ENCODE measurements at places on chromosomes 2 and 18.

GRCh38 chr2:24451805-24452501 is 39.1 kb upstream of the NCOA1 start:
- no peak for DNase-seq

- no peak for DNase-seq
These were observed 223.6 kb upstream of the AGAP1 start for GRCh38 chr2:235270291-235270690.

- DNase-seq, result no peak
These were observed 9.8 kb upstream of the CLIP4 start for GRCh38 chr2:29105375-29105774.

DNA sequence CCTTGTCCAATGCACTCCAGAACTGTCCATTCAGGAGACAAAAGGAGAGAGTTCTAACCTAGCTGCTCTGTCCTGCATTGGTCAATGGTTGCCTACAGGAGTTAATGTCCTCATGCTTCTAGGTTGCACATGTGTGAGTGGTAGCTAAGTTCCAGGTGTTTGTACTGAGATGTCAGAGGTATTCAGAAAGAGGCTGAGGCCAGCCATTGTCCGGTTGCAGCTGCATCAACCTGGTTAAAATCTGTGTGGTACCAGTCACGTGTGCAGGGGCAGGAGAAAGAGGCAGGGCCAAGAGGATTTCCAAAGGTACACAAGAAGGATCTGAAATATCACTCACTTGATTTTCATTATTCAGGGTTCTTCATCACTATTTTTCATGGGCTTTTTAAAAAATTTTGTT is 70.8 kb downstream of the DTNA start:
- no peak for DNase-seq

- no peak for DNase-seq
These were observed 358.1 kb upstream of the SYT4 start for GRCh38 chr18:43635397-43635796.

DNA sequence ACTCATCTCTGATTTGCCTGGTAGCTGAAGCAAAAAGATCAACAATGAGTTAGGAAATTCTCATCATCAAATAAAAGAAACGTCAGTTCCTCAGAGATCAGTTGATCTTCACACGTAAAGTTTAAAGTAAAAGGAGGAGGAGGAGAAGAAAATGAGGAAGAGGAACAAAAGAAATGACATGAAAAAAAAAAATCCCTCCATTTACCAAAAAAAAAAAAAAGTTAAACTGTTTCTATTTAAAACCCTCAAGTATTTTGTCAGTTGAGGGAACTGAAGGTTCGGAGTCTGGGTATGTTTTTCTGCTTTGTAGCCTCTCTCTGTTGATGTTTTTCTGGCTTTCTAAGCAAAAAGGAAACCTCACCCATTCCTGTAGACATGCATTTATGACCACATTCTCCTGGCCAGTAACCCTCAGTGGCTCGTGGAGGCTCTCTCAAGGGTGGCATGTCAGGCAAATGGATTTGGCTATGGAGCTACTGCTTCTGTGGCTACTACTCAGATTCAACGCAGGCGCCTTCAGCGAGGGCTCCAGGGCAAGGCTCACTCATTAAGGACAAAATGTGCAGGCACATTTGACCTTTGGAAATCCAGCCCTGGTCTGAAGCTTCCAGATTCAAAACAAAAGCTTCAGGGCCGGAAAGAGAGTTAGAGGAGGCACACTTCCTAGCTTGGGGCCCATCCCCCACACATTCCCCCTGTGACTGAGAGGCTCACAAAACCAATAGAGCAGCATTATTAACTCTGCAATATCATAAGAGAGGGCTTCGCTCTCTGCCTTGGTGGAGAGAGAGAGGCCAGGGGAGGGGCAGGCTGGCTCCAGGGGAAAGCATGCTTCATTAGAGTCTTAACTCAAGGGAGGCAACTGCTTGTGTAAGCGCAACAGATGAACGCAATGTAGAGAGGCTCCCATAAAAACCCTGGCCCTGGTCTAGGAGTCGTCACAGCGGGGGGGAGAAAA is 22.3 kb downstream of the KLF7 start:
- no peak for DNase-seq

DNA sequence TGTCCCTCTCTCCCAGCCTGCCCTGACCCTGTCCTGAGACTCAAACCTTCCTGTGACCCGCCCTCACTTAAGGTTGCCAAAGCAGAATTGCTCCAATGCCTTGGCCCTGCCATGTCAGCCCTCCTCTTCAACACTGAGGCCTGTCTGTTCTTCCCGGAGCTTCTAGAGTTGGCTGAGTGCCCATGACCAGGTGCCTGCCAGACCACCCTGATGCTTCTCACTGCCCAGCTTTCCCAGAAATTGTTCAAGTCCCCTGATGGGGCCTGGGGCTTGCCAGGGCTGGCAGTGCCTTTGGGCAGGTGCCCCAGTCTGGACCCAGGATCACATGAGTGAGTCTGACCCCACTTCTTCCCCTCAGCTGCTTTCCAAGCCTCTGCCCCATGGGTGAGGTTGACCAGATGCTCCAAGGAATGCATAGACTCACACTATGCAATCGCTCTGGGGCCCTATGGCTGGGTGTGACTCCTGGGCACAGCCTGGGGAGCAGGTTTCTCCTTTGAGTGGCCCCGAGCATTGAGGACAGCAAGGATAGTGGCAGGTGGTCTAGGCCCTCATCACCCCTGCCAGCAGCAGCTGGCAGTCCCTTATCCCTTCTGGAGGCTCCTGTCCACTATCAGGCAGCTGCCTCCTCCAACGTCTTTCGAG is 3.1 kb upstream of the INPP5D start:
- DNase-seq, result no peak

- no peak for DNase-seq
These were observed 30.3 kb downstream of the DNAH6 start for GRCh38 chr2:84546551-84546950.

DNA sequence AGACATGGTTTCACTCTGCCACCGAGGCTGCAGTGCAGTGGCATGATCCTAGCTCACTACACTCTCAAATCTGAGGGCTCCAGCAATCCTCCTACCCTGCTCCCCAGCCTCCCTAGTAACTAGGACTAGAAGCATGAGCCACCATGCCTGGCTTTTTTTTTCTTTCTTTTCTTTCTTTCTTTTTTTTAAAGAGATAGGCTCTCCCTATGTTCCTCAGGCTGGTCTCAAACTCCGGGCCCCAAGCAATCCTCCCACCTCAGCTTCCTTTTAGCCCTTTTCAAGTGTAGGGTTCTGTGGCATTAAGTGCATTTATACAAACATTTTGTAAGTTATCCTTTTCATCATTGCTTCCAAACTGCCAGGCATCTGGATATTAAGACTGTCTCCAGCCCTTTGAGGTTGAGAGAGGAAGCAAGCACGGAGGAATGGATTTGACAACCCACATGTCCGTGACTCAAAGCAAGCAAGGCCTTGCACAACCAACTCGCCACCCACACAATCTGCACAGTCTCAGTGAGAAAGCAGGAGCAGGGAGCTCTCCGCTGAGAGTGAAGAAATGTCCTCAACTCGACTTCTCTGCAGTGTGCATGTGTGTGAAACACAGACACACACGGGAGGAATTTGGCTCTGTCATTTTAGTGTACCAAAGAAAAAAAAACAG is 65.6 kb downstream of the ATP8B1 start:
- peak; percentile 77 for DNase-seq

- DNase-seq, result no peak
These were observed 147.8 kb downstream of the SATB2 start for GRCh38 chr2:199309973-199310372.

- no peak for DNase-seq
These were observed 20.1 kb upstream of the FN1 start for GRCh38 chr2:215455958-215456357.

GRCh38 chr2:207848545-207848928 is 78.8 kb upstream of the FZD5 start:
- no peak for DNase-seq

- DNase-seq, result no peak
These were observed 26.4 kb upstream of the ATP5MC3 start for GRCh38 chr2:175207741-175208438.

DNA sequence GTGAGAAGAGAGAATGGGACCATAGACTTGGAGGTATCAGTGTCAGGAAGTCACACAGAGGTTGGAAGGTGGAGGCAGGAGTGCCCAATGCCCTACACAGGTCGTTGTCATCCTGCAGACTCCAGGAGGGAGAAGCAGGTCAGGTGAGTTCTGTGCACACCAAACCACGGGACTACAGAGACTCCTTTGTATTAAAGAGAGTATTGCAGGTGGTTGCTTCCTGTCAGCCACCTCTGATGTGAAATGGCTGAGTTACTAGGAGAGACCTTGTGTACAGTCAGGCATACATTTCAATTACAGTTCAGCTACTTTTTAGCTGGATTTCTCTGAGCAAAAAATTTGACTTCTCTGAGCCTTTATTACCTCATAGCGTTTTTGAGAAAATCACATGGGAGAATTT is 51.6 kb downstream of the SPP2 start:
- DNase-seq, result no peak

DNA sequence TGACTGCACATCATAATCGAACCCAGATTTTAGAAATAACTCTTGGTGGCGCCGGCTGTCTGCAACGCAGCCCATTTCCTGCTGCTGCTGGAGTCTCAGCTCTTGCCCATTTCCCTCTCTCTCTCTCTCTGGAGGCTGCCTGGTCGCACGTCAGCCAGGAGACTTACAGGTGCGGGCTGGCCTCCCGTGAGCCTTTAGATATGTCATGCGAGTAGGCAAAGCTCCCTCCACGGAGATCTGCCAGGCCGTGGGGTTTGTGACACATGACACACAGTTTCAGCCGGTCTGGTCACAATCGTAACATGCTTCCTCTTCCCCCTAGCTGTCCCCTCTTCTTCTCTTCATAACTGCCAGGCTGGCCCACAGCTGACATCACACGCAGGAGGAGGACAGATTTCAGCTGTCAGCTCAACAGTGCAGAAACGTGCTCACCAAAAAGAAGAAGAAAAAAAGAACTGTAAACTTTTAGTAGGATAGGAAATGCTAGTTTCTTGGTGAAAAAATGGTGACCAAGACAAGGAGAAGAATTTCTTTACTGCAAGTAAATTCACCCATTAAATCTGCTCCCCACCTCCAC is 489.3 kb downstream of the ZNF516 start:
- DNase-seq, result no peak

DNA sequence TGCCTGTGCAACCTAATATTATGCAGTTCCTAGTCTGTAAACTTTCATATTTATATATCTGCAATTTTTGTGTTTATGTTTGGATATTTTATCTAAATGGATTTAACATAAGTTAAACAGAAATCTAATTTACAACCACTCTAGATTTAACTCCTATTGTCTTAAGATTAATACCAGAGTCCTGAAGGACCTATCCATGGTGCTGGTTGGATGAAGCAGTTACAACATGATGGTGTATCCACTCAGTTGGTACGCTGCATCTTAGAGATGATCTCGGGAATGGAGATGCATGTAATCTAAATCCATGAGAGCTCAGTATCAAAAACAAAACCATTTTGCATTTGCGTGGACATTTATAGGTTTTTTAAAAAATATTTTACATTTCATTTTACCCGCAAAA is 745.9 kb upstream of the SLC8A1 start:
- DNase-seq, result no peak

DNA sequence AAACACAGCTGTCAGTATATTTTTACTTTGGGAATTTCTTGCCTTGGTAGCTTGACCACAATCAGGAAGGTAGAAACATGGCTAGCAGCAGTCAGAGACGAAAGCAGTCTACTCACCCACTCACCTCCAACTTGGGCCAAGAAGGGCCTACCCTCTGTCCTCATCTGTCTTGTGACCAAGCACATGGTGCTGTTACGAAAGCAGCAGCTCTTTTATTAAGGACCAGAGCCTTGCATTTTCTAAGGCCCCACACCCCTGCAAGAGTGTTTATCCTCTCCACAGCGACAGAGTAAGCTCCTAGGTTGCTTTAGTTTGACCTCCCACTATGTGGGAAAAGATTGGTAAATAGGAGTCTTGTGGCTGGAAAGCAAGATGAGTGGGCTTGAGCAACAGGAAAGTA is 31.3 kb upstream of the MSTN start:
- no peak for DNase-seq

GRCh38 chr2:191001032-191001431 is 12.9 kb downstream of the STAT1 start:
- DNase-seq, result no peak

DNA sequence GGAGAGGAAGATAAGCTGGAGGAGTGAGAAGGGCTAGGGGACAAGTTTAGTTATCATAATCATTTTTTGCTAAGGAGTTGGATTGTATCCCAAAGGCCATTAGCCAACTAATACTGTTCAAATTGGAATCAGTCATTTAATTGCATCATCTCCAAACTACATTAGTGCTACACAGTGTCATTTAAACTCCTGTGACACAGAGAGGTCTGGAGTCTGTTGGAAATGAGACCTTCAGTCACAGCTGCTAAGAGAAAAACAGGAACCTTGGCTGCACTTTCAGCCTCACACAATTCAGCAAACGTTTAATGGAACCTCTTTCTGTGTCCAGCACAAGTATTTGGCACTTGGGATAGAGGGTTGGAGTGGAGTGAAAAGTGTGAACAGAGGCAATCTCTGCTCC is 175.5 kb upstream of the MGAT5 start:
- no peak for DNase-seq

DNA sequence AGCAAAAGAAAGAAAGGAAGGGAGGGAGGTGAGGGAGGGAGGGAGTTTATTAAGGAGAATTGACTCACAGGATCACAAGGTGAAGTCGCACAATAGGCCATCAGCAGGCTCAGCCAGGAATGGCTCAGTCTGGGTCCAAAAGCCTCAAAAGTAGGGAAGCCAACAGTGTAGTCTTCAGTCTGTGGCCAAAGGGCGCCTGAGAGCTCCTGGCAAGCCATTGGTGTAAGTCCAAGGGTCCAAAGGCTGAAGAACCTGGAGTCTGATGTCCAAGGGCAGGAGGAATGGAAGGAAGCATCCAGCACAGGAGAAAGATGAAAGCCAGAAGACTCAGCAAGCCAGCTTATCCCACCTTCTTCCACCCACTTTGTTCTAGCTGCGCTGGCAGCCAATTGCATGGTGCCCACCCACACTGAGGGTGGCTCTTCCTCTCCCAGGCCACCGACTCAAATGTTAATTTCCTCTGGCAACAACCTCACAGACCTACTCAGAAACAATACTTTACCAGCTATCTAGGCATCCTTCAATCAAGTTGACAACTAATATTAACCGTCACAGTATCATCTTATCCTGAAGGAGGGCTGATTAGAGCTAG is 5.8 kb upstream of the ACAA2 start:
- no peak for DNase-seq

GRCh38 chr2:148865512-148865911 is 9.5 kb upstream of the KIF5C start:
- no peak for DNase-seq

- no peak for DNase-seq
These were observed 16.3 kb downstream of the CAPG start for GRCh38 chr2:85393836-85394235.

DNA sequence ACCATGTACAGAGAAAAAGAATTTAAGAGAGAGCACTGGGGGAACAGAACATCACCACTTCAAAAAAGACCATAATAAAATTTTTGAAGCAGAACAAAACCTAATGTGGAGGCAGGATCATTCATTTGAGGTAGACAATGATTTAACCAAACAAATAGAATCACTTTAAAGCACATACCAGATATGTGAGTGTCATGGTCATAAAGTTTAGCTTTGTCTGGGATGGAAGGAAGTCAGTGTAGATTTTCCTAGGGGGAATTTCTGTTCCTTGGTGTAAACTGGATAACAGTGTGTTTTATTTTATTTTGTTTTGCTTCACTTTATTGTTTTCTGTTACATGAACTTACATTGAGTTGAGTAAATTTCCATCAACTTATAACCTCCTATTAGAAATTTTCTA is 120.8 kb downstream of the CRIM1 start:
- DNase-seq, result no peak

- no peak for DNase-seq
These were observed 241.9 kb upstream of the MAP2 start for GRCh38 chr2:209181984-209182383.
